ENCODE measurements at places on chromosomes 5 and 9. TPM values are rescaled to one million over a fixed set of nuclear protein-coding genes. Genes with fewer than 3 reads are reported as not detected.

The NR5A1 gene
- total RNA-seq = not detected

GRCh38 chr9:104868687-104869404 is 59.1 kb downstream of the ABCA1 start:
- peak; percentile 76 for DNase-seq

DNA sequence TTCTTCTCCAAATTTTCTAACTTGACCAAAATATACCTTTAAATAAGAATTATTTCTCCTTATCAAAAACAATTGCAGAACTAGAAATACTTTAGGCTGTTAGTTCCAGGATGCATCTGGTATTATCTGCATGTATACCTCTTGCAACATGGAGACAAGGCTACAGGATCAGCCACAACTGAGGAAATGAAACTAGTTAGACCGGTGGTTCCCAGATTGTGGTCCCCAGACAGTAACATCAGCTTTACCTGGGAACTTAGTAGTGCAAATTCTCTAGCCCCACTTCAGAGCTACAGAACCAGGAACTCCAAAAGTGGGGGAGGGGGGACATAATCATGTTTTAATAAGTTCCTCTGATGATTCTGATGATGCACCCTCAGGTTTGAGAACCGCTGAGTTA is 61.6 kb upstream of the C9orf72 start:
- DNase-seq = no peak

GRCh38 chr5:51159164-51159563 is 224.1 kb upstream of the ISL1 start:
- DNase-seq = no peak

- peak; percentile 64 for DNase-seq
Observed at GRCh38 chr5:173454736-173455598, 126.8 kb upstream of the STC2 start.

- DNase-seq = no peak
Observed at GRCh38 chr5:145803112-145804004, 31.8 kb downstream of the PRELID2 start.

DNA sequence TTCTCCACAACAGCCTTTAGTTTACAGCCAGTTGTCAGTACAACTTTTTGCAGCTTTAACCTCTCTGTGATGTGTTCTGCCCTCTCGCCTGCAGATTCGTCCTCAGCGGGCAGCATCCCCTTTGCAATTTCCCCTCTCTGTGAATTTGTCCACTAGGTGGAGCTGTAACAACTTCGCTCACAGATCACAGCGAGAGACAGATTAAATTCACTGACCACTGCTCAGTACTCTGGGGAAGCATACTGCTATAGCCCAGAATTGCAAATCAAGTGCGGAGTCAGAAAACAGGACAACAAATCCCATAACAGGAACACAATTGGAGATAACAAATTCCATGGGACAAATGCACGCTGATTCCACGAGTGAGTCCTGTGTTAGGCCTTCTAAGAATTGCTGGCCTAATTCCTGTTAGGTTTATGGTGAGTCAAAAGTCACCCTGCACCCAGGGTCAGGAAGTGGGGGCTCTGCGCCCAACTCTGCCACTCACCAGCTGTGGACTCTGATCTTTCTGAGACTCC is 2124.9 kb downstream of the MAT2B start:
- DNase-seq = peak; percentile 29

- no peak for DNase-seq
Observed at GRCh38 chr9:135773530-135774238, 71.7 kb downstream of the KCNT1 start.

- DNase-seq = no peak
Observed at GRCh38 chr9:137988051-137988450, 110.5 kb downstream of the CACNA1B start.

DNA sequence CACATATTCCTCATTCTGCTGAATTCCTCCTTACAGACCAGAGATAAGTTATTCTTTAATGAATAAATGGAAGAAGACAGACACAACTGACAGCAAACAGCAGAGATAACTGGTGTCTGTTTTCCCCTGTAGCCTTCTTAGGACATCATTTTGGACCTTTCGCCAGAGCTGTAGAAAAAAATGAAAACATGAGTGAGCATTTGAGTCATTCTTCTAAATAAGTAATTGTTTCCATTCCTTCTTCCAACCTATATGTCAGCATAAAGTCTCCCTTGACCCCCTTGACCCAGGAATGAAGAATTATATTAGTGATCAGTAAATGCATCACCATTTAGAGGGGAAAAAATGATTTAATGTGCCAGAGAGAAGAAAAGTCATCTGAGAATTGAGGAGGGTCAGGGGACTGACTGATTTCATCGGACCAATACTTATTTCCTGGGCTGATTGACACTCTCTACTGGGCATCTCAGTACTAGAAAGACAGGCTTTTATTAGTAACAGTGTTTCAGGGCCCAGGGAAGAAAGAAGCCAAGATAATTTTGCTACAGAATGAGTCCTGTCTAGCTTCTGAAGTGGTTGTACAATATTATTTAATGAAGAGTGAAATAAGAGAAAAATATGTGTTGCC is 597.0 kb downstream of the PSAT1 start:
- no peak for DNase-seq
